ENCODE measurements at places on chromosomes 1 and 21. TPM values are rescaled to one million over a fixed set of nuclear protein-coding genes. Genes with fewer than 3 reads are reported as not detected.

The OR2T33 gene
- total RNA-seq, result not detected

DNA sequence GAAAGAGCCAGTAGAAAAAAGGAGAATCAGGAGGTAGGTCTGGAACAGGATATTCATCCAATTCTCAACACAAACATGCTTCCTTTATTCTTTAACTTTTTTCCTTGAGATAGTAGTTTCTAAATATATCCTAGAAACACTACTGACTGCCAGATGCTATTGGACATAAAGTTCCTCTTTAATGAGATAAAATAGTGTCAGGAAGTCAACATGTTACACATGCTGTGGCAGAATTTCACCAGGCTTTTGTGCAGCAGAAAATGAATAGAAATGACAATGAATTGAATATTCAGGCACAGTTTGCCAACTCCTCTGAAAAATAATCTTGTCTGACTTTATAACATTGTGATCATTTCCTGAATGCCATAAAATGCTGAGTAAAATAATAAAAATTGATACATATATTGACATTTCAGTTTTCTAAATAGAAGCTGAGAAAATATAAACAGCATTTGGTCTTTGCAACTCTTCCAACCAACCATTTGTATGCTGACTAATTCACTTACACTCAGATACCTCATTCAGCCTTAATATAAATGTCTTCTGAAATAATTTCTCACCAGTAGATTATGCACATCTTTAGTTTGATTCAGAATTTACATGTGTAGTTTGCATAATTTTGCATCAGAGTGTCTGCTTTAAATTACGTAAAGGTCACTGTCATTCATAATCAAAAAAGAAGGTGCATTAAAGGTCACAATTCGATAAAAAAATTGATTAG is 486.1 kb upstream of the ADGRL2 start:
- no peak for DNase-seq

DNA sequence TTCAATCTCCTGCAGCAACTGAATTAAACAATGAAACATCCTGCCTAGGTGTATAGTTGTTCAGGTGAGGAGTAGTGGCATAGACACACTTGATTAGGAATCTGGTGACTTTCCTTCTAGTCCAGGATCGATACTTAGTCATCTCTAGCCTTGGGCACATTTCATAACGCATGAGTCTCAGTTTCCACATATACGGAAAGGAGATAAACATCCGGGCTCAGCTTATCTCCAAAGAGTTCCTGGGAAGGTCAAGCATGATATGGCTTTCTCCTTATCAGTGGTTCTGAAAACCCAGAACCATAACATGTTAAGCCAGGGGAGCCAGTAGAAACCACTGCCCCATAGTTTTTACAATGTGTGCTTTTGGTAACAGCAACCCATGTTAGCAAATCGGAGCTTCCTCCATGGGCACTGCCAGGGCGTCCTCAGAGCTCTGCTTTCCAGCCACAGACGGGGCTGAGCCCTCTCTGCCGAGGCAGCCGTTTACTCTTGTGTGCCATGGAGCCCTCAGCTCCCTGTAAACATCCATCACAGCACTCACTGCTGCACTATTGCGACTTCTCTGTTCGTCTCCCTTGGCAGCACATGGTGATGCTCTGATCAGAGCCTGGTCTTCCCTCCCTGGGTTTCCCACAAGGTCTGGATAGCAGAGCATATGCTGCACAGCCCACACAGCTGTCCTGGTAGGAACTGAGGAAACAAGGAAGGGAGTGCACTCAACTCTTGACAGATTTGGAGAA is 34.6 kb downstream of the RUNX1 start:
- DNase-seq, result no peak

DNA sequence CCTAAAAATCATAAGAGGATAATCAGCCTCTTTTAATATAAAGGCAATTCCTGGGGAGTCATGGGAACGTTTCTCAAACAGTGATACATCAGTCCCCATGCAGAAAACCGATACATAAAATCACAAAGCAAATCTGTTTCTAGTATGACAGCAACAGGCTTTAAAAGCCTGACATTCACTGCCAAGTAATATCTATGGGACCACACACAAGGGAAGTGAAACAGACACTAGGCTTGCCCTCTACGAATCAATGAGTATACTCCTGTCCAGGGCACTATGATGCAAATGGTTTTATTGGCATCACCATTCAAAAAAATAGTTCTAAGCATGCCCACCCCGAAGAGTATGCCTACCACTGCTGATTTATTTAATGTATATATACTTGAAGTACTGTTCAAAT is 54.4 kb downstream of the TIAM1 start:
- no peak for DNase-seq

DNA sequence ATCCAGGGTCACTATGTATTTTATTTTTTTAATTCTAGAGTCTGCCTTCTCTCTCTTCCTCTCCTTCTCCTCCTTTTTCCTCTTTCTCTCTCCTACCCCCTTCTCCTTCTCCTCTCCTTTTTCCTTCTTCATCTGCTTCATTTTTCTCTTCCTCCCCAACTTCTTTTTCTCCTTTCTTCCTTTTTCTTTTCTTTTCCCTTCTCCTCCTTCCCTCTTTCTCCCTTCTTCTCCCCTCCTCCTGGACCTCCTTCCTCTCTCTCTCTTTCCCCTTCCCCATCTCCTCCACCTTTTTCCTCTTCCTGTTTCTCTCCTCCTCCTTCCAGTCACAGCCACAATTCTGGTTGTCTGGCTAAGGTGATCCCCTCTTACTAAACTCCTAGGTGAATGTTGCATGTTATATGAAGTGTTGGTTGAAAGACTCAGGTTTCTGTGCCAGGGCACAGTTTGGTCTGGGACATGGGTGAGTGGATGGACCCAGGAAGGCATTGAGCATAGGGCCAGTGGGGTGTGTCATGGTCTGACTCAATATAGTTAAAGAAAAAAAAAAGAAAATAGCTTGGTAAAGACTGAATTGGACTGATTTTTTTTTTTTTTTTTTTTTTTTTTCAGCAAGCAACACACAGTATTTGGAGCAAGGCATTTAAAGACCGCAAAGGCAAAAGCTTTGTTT is 266.9 kb downstream of the TGFB2 start:
- peak; percentile 78 for DNase-seq

DNA sequence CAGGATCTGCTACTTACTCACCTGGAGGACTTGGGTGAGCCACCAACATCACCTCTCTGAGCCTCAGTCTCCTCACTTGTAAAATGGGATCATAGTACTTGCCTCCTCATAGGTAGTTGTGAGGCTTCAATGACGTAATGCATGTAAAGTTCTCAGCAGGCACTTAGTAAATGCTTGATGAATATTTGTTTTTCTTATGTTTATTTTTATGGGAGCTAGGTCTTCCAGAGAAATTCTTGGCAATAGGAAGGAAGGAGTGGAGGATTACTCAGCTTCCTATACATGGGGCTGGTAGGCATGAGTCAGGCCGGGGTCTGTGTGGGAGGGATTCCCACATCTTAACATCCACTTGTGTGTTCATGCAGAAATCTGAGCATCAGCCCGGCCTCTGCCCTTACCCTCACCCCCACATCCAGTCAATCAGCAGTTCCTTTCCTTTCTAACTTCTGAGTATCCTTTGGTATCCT is 95.4 kb upstream of the USP24 start:
- DNase-seq, result peak; percentile 93

DNA sequence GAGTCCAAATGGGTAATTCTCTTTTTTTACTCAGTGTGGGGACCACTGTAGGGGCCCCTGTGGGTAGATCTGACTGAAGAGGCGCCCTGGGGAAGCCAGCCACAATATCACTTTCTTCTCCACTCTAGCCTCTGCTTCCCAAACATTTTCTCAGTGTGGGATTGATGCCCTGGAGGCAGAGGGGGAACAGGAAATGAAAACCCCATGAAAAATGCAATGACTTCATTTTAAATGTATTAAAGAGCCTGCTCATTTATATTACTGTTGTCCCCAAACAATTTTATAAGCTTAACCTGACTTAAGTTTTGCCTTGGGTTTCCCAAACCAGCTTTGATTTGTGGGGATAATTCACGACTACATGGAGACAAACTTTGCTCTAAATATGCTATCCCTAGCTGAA is 181.9 kb downstream of the C1orf94 start:
- DNase-seq, result no peak

DNA sequence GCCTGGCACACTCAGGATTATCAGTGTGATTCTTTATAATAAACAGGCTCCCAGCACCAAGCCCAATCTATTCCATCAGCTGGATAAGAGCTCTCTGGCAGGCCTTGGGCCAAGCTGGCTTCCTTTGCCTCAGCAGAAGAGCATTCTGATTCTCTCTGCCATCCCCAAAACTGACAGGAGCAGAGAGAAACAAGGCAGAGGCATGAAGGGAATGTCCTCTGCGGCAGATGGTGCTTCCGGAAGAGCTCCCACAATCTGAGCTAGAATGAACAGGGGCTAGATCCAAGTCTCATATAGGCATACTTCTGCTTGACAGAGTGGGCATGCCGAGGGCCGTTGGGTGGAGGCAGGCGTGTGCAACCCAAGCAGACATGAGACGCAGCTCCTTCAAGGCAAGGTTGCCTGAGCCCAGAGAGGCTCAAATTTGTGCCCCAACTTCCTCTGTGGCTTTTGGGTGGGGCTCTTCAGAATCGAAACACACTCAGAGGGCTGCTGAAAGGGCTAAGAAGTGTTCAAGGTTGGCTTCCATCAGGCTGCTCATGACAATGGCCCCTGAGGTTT is 4.0 kb downstream of the CAPN2 start:
- no peak for DNase-seq

DNA sequence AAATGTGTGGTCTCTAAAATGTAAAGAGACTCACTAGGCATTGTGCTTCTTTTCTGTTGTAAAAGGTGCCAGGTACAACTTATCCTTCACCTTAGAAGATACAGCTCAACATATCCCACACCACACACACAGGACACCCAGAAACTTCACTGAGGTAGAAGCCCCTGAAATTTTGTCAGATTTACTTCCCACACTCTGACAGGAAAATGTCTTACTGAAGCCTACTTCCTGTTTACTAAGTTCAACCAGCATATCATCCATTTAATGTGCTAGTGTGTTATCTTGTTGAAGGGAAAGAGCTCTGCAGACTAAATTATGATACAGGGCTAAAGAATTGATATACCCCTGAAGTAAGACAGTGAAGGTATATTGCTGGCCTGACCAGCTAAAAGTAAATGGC is 39.9 kb upstream of the INSL5 start:
- DNase-seq, result peak; percentile 1

- DNase-seq, result no peak
Measured at GRCh38 chr1:207321790-207322645, 540 bp downstream of the CD55 start.
